Mesothelial cell of epicardium (in vitro differentiated cells): ENCODE measurements at places on chromosomes 5 and 9.

GRCh38 chr5:128549496-128549895 is 11.5 kb upstream of the FBN2 start:
- peaks cover 17% of the 10 kb centered on the region for H3K36me3 ChIP-seq
- no peak for DNase-seq
- H3K4me3 ChIP-seq: no peak overlapping the region

DNA sequence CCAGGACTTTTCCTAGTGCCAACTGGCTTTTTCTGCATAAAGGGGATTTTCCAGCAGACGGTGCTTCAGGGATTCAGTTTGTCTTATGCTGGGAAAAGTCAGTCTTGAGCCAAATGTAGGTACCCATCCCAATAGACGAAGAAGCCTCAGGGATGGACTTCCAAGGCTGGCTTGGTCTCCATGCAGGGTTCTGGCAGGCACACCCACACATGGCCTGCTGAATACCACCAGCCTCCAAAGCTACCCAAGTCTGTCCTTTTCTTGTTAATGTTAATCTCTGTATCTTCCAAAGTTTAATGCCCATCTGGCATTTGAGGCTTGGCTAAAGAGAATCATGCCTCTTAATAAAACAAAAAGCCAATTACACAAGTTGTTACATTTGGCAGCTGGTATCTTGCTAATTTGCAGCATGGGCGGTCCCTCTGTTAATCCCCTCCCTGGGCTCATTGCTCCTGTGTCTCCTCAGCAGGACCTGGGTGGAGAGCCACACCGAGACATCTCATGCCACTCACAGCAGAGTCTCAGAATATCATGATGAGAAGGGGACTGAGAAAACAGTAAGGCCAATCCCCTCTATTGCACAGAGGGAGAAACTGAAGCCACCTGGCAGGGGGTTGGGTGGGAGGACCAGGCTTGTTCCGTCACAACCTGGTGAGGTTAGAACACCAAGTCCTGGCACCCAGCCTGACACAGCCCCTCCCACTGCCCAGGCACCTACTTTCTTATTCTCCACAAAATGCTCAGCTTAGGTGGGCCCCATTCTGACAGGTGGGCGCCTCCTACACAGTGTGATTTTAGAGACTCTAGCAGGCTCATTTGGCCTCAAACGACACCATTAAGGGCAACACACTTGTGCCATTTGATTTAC is 243.2 kb downstream of the FSTL4 start:
- no peaks in the 10 kb centered on the region for H3K27me3 ChIP-seq
- H3K4me1 ChIP-seq: peaks cover 28% of the 10 kb centered on the region
- no peak for DNase-seq
- H3K4me3 ChIP-seq: no peak overlapping the region

GRCh38 chr5:137533963-137534362 is 34.8 kb upstream of the SPOCK1 start:
- no peak for DNase-seq
- no peaks in the 10 kb centered on the region for H3K4me1 ChIP-seq
- H3K27me3 ChIP-seq: peaks cover 6% of the 10 kb centered on the region
- no peaks in the 10 kb centered on the region for H3K36me3 ChIP-seq

DNA sequence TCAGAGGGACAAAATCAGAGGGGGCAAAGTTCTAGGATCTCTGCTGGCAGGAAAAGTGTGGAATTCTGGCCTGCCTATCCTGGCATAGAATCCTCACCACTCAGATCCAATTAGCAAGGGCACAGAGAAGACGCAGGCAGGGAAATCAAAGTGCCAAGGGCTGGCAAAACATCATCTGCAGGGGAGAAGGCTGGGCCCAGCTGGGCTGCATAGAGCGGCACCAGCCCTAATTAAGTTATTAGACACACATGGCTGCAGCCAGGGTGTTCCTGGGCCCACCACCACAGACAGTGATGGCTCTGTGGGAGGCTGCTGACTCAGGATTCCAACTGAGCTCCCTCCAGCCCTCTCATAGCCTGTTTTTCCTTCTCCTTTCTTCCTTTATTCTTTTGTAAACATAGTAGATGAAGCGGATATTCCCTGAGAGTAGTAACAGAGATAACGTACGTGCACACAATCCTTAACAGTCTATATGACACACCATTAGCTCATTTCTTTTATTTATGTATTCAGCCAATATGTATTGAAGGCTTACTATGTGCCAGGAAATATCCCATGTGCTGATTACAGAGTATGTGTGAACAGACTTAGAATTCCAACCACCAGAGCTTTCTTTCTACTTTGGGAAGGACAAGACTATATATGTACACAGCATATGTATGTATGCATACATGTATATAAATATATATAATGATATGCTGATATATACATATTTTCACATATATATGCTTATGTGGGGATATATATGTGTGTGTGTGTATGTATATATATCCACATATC is 236.1 kb downstream of the ASTN2 start:
- no peak overlapping the region for H3K4me3 ChIP-seq
- no peaks in the 10 kb centered on the region for H3K36me3 ChIP-seq
- no peak for DNase-seq
- H3K27ac ChIP-seq: no peak overlapping the region
- H3K4me1 ChIP-seq: no peaks in the 10 kb centered on the region
- H3K27me3 ChIP-seq: no peaks in the 10 kb centered on the region

GRCh38 chr5:139462586-139463276 is at the start of gene ECSCR:
ECSCR (minus strand) TSS chr5:139462743; CDS start chr5:139462670, 73 bp downstream.
- H3K36me3 ChIP-seq: no peaks in the 10 kb centered on the region
- H3K27me3 ChIP-seq: no peaks in the 10 kb centered on the region
- H3K27ac ChIP-seq: no peak within 1 kb of the TSS
- H3K4me3 ChIP-seq: no peak within 1 kb of the TSS
- no peak for DNase-seq
- peaks cover 5% of the 10 kb centered on the region for H3K4me1 ChIP-seq

- H3K27me3 ChIP-seq: no peaks in the 10 kb centered on the region
- peaks cover 22% of the 10 kb centered on the region for H3K4me1 ChIP-seq
- peaks cover 2% of the 10 kb centered on the region for H3K36me3 ChIP-seq
- DNase-seq: no peak
- H3K27ac ChIP-seq: no peak overlapping the region
Observed at GRCh38 chr5:168651648-168652047, 72.5 kb upstream of the PANK3 start.

DNA sequence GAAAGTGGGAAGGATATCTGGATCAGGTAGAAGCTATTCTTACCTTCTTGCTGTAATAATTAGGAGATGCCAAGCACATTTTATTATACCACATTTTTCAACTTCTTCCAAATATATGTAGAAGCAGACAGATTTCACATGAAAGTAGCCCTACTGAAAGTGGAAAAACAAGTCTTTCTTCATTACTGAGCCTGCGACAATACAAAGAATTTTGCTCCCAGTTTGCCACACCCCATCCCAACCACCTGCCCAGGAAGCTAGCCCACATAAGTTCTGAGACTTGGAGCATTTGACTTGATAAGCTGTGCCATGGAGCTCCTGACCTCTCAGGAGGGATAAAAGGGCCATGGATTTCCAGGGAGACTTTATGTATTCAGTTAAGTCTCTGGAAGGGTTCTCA is 249.1 kb upstream of the ADCY2 start:
- H3K36me3 ChIP-seq: no peaks in the 10 kb centered on the region
- H3K4me3 ChIP-seq: no peak overlapping the region
- H3K27ac ChIP-seq: peak overlapping the region; percentile 92
- H3K4me1 ChIP-seq: peaks cover 20% of the 10 kb centered on the region
- DNase-seq: no peak
